Activated CD4-positive, alpha-beta T cell treated with anti-CD3 and anti-CD28 coated beads, Interleukin-10, Interleukin-2, amounts not matched to agents 100 ng/mL and 50 ng/mL, durations not matched to agents 16 hours and 8 hours (primary cell): ENCODE measurements at places on chromosomes 3 and 15.

GRCh38 chr3:168459226-168459784, 363.6 kb upstream of the GOLIM4 start:
- DNase-seq, result no peak

GRCh38 chr3:170809007-170809974, 60.7 kb downstream of the RPL22L1 start:
- peak; percentile 19 for DNase-seq

GRCh38 chr15:69390575-69390974, 23.6 kb upstream of the KIF23 start:
- DNase-seq, result no peak

DNA sequence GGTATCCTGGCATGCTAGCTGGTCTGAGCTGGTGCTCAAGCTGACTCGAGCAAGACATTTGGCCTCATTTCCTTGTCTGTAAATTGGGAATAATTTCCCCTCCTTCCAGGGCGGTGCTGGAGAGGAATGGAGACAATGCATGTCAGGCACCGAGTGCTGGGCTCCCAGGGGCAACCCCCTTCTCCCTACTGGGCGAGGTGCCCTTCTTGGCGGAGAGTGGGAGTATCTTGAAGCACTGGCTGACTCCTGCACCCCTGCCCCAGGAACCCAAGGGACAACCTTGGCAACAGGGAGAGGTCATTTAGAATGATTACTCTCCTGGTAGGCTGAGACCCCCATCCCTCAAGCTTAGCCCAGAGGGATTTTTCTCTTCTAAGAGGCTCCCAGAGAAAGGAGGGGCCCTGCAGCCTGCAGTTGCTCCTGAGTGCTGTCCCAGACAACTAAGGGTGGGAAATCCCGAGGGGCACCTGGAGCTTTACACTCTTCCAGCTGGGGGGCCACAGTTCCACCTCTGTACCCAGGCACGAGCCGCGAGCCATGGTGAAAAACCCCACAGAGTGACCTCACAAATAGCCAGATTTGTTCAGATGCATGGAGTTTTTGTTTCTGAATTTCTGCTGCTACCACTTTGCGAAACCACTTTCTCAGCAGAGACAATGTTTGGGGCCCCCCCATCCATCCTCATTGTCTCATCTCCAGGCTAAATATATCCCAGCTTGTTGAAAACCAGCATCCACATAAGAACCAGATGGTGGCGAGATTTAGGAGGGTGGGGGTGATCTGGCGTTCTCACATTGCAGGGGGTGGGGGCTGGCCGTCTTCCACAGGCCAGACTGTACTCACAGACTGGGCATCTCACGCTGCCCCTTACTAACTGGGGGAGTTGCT, 44.8 kb downstream of the ABTB1 start:
- no peak for DNase-seq

- DNase-seq, result peak; percentile 66
These were observed at the start of gene MYLK for GRCh38 chr3:123884203-123884831. Gene MYLK (minus strand): TSS chr3:123884332. CDS start chr3:123793841, 90,491 bp downstream.

GRCh38 chr3:148206446-148206845, 491.3 kb upstream of the AGTR1 start:
- no peak for DNase-seq

DNA sequence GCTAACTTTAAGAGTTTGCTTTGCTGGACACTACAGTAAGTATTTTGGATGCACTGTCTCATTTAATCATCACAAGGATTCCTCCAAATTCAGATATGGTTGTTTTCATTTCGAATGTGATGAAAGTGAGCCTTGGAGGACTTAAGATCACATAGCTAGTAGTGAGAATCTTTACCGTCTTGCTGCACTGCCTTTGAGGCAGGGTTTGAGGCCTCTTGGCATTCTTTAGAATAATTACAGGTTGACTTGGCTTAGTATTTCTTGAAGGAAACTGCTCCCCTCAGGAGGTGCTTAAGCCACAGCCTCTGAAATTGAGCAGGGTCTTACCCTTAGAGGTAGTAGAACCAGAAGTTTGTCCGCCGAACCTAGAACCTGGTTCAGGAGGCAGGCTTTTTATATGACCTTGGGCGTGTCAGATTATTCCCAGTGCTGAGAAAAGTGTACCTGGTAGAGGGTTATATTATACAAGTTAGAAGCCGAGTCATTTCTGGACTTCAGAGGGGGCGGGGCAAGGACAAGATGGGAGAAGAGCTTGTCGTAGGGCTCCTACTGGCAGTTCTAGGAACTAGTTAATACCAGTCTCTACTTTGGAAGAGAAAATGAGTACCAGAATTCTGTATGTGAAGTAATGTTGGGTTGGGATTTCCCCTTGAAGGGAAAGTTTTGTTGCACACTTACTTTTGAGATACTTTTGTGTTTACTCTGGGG, 1.1 kb downstream of the TFG start:
- peak; percentile 90 for DNase-seq

- DNase-seq, result no peak
These were observed 542.3 kb downstream of the EDEM1 start for GRCh38 chr3:5729852-5730251.

DNA sequence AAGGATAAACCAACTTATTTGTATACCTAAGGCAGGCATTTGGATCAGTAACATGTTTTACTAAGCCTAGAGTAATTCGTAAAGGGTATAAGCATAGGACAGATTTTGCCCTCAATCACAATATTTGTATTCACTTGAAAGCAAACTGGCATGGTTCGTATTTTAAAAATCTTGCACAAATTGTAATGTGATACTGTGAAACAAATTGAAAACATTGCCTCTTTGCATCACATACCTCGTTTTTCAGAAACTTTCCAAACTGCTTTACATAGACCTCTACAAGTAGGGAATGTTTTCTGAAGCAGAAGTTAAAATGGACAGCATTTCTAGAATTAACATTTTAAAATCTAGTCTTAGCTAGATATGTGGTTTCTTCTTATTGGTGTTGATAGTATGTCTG, 11.6 kb downstream of the KBTBD8 start:
- no peak for DNase-seq
